Brain microvascular endothelial cell (primary cell): ENCODE measurements at places on chromosomes 12 and 14.

DNA sequence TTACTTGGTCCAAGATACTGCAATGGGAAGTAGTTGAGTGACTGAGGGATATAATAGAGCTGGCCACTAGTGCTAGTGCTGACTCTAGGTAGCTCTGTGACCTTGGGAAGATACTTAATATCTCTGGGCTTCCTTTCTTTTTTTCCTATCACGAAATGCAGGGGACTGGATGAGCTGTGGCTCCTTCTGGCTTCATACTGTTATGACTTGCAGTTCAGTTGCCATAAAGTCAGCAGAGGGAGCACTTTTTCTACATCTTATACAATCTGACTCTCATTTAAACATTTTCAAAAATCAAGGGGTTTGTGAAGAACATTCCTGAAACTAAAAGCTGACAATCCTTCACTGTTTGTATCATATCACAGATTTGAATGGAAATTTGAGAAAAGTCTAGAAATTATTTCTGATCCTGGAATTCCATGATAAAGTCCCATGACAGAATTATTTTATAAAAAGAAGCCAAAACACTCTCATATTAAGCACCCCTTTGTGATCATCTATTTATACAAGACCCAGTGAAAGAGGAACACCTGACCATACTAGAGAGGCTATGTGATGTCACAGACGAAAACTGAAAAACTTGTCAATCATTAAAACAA is 5.3 kb downstream of the BHLHE41 start:
- peak; percentile 61 for DNase-seq

- no peak for DNase-seq
Observed at GRCh38 chr12:13436182-13436581, 239.7 kb downstream of the EMP1 start.

DNA sequence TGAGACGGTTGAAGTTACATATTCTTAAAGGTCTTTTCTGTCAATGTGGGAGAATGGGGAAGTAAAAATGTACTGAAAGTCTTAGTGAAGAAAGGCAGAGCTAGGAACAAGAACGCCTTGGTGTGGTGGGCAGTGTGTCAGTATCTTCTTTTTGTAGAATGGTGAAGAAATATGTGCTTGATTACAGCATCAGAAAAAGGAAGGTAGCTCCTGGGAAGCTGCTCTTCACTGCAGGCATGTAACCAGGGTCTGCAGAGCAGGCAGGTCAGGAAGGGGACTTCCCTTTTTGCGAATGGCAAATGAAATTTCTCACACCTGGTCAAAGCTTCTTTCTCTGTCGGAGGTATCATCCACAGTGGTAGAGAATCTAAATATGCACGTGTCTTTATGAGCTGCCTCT is 226.2 kb downstream of the ADAMTS20 start:
- no peak for DNase-seq

DNA sequence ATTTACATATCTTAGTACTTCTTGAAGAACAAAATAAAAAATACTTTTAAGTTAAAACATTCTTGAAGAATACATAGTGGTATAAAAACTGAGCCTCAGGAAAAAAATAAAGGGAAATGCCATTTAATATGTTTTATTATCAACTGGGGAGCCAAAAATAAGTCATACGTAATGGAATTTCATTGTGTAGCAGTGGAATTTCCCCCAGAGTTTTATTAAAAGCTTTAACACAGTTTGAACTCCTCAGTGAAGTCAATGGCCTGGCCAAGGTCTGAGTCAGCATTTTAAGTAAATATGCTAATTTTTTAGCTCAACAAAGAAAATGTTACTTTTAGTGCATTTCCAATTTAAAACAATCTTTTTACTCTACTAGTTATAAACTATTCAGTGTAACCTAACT is 350.1 kb upstream of the ATP2B1 start:
- peak; percentile 65 for DNase-seq

DNA sequence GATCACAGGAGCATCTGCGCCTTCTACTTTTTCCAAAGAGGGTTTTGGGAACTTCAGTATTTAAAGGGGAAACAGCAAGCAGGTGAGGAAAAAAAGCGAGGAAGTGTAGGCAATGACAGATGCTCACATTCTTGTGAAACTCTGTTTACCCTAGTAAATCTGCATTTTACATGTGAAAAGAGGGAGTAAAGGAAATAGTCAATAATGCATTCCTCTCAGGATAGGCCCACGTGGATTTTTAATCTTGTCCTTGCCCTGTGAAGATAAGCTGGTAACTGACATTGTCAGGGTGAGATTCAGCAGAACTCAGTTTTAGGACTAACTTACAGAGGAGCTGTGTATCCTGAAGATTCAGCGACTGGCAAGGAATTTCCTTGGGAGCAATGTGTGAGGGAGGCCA is 1119.2 kb upstream of the TMEM132C start:
- no peak for DNase-seq

- DNase-seq = no peak
Observed at GRCh38 chr12:120887253-120888043, 16.7 kb downstream of the SPPL3 start.

DNA sequence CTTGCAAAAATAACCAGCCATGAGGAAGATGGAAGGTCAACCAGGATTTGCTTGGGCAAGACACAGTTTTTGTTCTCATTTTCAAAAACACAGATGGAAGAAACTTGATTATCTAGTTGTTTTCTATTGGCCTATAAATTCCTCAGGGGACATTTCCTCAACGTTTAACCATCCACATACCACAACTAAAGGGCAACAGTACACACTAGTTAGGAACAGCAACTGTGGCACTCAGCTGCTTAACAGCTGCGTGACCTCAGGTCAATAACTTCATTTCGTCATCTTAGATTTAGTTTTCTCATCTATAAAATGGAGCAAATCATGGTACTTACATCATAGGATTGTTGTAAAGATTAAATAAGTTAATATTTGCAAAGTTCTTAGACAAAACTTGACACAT is 18.7 kb downstream of the SSTR1 start:
- DNase-seq = no peak

DNA sequence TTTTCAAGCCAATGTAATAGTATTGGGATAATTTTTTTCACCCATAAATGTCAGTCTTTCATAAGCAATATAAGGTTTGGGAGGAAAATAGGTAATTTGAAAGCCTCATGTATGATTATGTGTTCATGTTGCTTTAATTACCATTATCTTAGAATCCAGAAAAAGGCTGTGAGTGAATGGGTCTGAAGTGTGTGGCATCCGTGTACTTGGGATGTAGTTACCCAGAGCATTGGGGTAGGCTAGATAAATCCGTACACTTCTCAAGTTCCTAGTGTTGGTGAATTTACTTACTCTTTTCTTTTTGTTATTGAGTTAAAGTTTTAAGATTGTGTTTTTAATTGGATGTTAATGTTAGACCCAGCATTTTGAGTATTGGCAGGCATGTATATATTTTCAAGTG is 104.4 kb downstream of the FGD4 start:
- no peak for DNase-seq

GRCh38 chr14:101118746-101119591 is 215.4 kb upstream of the RTL1 start:
- DNase-seq = no peak

DNA sequence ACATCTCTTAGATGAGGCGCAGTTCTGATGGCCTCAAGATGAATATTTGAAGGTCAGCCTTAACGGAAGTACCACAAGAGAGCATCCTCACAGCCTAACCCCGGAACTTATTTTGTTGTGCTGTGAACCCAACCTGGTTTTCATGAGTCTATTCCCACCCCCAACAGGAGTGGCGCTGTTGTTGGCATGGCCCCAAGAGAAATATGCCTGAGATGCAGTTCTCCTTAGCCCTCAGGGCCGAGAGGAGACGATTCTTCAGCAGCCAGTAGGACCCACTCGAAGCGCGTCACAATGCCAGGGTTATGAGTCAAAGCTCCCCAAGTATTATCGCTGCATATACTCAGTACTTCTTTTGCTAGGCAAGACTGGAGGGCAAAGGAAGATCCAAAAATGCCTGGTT is 24.5 kb upstream of the BCL11B start:
- DNase-seq = no peak

GRCh38 chr12:119102274-119102673 is 76.5 kb upstream of the HSPB8 start:
- DNase-seq = no peak

DNA sequence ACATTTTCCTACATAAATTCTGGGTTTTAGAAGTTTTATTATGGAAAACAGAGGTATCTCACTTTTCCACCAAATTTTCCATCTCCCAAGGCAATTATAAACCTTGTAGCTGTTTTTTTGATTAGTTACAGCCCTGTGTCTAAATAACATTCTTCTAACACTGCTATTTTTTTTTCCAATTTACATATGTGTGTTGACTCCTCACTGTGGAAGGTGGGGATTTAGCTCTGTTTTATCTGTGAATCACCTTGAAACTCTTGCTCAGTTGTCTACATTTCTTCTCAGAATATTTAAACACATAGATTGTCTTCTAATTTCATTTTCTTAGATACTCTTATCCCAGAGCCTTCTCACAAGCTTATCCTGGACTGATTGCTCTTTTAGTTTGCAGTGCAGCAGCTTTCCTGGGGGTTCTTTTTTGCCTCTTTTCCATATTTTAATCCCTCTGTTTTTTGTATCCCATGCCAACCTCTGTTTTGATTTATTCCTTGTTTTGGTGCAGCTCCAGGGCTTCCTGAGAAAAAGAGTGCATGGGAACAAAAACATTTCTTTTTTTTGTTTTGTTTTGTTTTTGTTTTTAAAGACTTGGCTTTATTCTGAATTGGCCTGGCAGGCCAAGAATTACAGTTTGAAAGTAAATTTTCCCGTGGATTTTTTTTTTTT is 36.7 kb downstream of the TBC1D15 start:
- no peak for DNase-seq

- DNase-seq = peak; percentile 7
Observed at GRCh38 chr12:131454418-131455217, 256.3 kb upstream of the SFSWAP start.

DNA sequence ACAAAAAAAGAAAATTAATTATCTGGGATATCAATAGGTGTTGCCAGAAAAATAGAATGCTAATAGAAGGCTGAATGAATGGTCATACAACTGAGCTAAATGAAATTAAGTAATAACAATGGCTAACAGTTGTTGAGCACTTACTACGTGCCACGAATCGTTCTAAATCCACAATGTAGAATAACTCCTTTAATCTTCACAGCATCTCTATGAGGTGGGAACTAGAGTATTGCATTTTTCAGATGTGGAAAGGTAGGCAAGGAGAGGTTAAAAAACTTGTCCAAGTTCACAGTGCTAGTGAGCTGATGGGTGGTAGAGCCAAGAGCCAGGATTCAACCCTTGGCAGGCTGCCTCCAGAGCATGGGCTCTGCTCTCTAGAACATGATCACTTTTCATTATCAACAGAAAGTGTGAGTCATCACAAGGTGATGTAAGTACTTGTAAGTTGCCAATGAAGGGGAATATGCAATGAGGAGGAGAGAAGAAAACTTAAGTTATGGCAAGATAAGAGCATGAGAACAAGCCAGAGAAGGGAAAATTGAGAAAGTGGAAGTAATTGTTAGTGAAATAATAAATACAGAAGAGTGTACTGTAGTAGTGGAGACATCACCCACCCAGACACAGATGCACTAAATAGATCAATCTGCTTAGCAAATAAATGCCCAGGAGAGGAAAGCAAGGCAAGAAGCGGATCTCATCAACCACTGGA is 122.1 kb downstream of the PRKD1 start:
- peak; percentile 56 for DNase-seq

GRCh38 chr14:77040741-77041653 is 12.5 kb upstream of the IRF2BPL start:
- DNase-seq = peak; percentile 92

DNA sequence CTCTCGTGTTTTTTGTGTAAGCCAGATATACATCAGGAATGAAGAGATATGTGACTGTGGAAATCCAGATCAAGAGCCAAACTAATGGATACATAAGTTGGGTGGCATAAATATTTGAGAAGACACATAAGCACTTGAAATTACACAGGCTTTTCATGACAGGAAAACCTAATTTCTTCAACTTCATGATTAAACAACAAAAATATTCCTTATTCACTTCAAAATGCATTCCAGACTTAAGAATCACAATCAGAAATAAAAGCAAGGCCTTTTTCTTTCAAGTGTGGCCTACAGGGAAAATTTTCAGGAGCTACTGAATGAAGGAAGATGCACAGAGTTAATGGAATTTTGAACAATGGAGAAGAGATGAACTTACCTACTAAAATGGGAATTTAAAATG is 515.6 kb downstream of the FOXG1 start:
- DNase-seq = no peak

DNA sequence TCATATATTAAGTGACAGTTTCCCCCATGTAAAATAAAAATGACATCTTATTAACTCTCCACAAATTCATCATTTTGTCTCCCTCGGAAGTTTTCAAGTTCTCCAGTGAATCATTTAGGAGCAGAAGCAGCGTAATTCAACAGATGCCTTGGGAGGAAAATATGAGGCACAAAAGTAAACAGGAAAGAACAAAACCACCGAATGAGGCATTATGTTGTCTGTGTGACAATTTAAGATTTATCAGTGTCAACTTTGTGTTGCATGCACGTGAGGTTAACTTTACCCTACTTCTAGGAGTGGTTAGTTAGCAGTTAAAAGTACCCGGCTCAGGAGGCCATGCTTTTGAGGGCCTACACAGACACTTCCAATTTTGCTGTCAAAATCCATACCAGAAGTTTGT is 258.6 kb downstream of the IPO8 start:
- no peak for DNase-seq

DNA sequence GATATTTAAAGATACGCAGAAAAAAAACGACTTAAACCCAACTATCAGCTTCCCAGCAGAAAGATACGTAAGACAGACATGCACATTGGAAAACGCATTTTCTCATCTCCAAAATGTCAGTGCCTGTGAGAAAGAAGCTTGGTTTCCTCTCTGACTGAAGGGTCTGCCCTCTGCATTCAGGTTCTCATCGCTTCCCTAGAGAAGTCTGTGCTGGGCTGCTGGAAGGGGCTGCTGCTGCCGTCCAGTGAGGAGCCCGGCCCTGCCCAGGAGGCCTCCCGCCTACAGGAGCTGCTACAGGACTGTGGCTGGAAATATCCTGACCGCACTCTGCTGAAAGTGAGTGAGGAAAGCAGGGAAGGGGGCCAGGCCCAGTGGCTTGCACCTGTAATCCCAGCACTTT is 4.7 kb upstream of the PFDN5 start:
- peak; percentile 32 for DNase-seq

- peak; percentile 5 for DNase-seq
Observed at GRCh38 chr14:102088012-102088792, 1.4 kb upstream of the HSP90AA1 start.
